ENCODE measurements at places on chromosomes 2 and 18.

DNA sequence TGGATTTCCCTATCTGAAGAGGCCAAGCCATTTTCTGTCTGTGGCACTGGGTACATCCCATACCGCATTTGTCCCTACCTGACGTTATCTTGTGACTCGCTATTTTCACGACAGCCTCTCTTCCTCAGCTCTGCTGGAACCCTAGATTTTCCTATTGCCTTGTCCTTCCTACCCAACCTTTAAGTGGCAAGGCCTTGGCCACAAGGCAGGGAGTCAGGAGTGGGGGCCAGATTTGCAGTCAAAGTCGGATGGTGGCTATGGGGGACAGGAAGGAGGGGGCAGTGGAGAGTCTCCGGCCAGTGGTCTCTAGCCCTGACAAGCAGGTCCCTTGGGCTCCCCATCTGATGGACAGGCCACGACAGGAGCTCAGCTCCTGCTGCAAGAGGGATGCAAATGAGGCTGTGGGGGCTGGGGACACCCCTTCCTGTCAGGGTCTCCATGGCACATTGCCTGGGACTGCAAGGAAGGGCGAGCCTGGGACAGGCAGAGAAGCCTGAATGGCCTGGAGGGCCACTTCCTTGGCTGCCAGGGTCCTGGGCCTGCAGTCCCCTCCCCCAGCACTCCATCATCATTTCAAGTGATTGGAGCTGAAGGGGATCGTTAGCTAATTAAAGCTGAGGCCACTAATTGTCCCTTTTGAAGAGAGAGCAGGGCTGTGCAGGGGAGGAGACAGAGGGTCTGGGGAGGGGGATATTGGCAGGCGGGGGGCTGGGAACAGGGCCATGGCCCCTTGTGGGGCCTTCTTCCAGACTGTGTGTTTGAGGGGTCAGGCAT lies 6.3 kb upstream of the ECEL1 start:
- DNase-seq, result no peak

- DNase-seq, result no peak
Observed at GRCh38 chr18:56568986-56569385, 69.4 kb downstream of the TXNL1 start.

DNA sequence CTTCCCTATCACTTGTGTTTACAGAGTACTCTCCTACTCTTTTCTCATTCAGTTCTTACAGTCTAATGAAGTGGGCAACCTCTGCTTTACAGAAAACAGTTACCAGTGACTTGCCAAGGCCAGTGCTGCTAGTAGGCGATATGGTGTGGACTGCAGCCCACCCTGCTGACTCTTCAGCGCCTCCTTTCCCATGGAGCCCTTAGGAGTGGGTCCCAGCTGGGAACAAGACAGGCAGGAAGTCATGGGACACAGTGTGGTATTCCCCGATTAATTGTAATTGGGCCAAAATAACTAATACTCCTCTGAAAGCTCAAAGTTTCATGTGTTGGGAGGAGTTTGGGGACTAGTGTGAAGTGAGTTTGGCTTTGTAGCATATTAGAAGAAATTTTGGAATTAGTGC lies 120.1 kb upstream of the EML6 start:
- no peak for DNase-seq

- DNase-seq, result no peak
Observed at GRCh38 chr18:8081872-8082553, 514.9 kb downstream of the PTPRM start.

DNA sequence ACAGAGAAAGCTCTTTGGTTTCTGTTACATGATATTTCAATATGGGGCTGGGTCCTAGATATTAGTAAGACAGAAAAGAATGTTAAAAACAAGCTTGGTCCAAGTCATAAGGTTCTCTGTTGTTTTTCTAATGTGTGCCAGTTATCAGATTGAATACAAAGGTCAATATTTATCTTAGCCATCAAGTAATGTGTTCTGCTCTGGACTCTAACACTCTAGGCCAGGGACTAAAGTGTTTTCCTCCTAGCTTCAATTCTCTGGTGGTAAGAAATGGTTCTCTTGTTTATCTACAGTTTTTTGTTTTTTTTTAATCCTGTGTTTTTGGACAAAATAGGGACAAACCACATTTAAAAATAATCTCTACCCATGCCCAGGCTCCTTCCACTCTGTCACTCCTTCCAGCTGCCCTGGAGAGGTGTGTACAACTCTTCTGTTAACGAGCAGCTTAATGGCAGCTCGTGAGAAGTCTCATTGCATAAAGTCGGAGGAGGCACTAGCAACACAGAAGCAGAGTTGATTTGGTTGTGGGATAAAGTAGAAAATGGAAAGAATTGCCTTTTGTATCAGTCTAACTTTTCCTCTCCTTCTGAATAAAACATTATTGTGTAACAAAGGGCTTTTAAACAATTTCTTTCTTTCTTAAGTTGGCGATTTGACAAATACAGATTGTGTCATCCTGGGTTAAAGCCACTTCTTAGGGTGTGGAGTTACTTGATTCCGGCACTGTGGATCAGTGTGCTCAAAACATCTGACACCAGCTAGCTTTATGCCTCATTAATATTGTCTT lies 8.0 kb upstream of the SESTD1 start:
- DNase-seq, result no peak

DNA sequence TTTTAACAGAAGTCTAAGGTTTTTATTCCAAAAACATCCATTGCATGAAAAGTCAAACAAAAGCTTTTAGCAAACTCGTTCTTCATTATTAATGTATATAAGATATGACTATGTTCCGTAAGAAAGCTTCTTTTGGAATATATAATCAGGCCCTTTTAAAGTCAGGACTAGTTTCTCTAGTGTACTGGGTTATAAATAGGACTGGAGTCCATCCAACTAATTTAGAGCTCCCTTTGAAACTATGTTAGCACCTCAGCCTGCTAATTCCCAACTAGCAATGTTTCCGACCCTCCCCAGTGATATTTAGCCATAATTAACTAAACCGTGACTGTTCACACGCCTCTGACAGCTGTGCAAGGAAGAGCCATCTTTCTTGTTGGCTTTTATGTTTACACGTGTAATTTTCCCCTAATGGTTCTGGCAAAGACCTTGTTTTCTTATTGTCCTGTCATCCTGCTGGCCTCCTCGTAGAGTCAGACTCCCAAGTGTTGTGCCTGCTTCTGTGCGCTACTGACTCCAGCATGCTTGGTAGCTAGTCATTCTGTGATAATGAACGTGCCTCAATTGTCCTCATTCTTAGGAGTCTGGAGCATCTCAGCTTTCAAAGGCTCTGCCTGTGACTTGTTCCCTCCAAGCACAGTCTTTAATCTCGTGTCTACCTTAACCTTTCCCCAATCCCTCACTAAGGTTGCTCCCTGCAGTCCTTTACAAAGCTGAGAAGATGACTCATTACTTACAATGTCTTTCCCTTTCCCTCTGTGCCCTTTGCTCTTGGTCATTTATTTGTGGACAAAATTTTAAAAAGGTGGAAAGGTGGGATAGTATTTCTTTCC lies 172.2 kb upstream of the RASGRP3 start:
- DNase-seq, result no peak

DNA sequence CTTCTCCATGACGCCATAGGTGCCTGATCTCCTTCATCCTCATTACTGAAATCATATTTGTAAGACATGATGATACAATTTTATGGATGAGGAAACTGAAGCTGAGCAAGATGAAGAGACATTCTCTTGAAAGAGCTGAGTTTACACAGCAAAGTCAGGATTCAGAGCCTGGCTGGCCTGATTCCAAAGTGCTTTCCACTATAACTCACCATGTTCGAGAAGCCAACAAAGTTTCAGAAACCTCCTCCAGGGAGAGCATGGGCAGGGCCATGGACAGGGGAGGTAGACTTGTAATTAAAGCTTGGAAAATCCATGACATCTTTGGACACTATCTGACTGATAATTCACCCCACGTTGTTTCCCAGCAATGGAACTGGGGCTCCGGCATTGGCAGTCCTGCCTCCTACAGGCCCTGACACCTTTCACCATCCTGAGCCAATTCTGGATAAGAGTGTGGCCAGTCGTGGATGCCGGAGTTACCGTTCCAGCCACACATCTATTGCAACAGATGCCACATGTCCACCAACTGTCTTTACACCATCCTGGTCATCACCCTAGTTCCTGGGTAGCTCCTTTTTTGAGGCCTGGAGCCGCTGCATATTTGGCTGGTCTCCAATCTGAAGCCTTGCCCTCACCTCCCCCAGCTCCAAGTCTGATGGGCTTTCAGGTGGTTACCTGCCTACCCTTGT lies 85.0 kb upstream of the PPP1CB start:
- no peak for DNase-seq

GRCh38 chr2:57728691-57729090 lies 317.9 kb upstream of the VRK2 start:
- DNase-seq, result no peak

- peak; percentile 43 for DNase-seq
Observed at GRCh38 chr2:22904126-22904684, 480.8 kb upstream of the KLHL29 start.

DNA sequence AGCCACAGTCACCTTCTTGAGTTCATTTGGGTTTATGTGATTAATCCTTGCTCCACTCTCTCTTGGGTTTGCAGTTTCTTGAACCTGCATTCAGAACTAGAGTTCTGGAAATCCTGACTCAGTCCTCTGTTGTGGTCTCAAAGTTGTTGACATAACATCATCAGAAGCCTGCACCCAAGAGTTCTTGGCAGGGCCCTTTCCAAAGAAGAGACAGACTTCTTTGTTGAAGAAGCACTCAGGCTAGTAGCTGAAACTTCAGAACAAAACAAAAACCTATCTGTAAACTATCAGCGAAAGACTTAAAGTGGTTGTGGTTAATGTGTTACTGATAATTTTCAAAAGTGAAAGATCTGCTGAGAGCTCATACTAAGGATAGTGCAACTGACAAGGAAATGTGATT lies 120.8 kb downstream of the FAM168B start:
- no peak for DNase-seq

DNA sequence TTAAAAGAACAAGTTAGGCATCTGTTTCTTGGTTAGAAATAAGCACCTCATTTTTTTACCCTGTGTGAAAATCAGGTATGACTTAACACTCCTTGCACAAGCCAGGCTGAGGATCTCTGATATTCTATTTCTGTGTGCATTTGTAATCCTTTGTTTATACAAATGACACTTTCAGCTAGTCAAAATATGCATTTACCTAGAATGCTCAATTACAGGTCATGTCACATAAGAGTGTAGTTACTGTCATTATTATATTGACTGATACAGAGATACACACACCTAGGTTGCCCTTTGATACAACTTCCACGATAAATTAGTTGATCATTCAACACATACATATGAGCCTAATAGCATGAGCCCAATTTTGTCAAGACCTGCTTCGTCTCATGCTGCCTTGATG lies 144.3 kb downstream of the CHST9 start:
- DNase-seq, result no peak

DNA sequence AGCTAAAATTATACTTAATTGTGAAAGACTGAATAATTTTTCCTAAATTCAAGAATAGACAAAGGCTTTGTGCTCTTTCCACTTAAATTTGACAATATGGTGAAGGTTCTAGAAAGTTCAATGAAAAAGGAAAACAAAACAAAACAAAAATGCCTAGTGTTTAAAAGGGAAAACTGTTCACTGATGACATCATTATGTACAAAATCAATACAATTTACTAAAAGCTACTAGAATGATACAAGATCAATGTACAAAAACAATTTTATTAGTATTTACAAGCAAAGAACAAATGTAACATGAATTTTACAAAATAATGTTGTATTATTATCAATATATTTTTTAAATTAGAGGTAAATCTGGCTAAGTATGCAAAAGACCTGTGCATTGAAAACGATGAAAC lies 499.1 kb upstream of the FSIP2 start:
- DNase-seq, result no peak

All from stimulated activated CD4-positive, alpha-beta T cell treated with anti-CD3 and anti-CD28 coated beads, Interleukin-15, amount 100 ng/mL, for 24 hours (primary cell).